ENCODE measurements at places on chromosomes 16 and 17.
A peak's percentile ranks its signal among the peaks of the same experiment; 100 is the strongest.

- DNase-seq, result no peak
Observed at GRCh38 chr17:6213859-6214258, 143.7 kb downstream of the WSCD1 start.

- peak; percentile 23 for DNase-seq
Observed at GRCh38 chr16:66026211-66026610, 340.3 kb upstream of the CDH5 start.

GRCh38 chr17:34443619-34444469 is 80.8 kb upstream of the CCL1 start:
- DNase-seq, result peak; percentile 42

DNA sequence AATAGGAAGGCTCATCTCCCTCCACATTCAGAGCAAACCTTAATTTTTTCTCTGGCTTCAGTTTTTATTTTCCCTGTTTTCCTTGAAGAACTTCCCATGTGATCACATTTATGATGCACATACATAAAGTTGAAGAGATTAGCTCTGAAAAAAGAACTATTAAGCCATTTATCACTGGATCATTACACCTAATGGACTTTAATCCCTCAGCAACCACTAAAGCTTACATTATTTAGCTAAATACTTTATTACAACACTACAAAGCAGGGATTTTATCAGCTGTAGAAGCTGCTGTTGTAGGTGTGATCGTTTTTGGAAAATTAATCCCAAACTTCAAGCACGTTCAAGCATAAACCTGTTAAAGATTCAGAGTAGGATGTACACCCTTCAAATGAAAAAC is 21.1 kb downstream of the SMYD4 start:
- no peak for DNase-seq

GRCh38 chr17:81254955-81255717 is 16.0 kb downstream of the NDUFAF8 start:
- DNase-seq, result peak; percentile 59

GRCh38 chr17:46061435-46061834 is 62.4 kb downstream of the STH start:
- DNase-seq, result peak; percentile 16

GRCh38 chr17:35314415-35315216 is 58.8 kb downstream of the SLFN11 start:
- no peak for DNase-seq

DNA sequence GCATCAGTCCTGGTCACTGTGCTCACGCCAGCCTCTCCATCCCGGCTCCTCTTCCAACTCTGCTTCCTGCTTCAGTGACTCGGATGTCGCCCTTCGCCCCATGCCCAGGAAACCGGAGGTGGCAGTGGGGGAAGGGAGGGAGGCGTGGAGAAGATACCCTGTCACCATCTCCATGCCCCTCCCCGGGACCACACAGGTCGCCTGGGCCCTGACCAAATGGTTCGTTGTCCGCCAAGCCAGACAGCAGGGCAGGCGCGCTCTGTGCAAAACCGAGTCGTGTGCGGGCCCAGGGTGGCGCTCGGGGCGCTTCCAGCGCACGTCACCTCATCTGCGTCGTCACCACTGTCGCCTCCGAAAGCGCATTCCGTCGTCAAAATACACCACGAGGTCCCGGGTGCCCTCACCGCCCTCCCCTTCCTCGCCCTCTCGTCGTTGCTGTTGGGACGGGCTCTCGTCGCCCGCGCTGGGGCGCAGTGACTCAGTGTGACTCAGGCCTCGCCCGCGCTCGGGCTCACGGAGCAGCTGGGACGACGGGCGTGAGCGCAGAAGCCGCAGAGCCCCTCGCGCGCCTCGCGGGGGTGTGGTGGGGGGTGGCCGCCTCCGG is 39.2 kb downstream of the ZNF778 start:
- peak; percentile 48 for DNase-seq

DNA sequence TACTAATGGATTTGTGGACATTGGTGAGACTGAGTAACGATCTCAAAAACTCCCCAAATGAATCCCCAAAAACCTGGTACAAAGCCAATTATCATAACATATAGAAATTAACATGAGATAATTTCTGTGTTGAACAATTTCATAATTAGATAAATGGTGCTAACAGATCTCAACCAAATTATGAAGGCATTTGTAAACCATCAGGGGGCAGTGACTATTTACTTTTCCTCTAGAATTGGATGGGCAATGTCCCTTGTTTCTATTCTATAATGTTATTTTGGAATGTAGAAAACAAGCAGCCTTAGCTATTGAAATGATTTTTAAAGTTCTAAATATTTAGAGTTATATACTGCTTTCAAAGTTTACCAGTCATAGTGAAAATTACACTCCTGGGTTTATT is 57.8 kb downstream of the MYH10 start:
- DNase-seq, result no peak

DNA sequence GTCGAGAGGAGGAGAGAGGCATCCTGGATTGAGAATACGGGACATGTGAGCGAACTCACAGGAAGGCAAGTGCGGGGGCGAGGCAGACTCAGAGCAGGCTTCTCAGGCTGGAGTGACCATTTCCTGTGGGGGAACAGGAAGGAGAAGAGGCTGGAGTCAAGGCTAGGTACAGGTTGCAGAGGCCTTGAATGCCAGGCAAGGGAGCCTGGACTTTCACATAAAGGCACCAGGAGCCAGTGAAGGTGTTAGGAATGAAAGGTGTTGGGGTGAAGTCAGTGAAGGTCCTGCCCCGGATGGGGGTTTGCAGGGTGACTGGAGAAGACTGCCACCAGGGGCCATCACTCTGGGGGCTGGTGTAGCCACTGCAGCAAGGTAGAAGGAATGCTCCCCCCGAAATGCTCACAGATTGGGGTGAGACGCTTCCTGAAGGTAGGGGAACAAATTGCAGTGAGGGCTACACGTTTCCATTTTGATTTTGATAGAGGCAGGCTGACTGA is 5.3 kb upstream of the GPRC5C start:
- DNase-seq, result no peak

- DNase-seq, result no peak
Observed at GRCh38 chr16:89268987-89269735, 51.7 kb downstream of the ZNF778 start.

DNA sequence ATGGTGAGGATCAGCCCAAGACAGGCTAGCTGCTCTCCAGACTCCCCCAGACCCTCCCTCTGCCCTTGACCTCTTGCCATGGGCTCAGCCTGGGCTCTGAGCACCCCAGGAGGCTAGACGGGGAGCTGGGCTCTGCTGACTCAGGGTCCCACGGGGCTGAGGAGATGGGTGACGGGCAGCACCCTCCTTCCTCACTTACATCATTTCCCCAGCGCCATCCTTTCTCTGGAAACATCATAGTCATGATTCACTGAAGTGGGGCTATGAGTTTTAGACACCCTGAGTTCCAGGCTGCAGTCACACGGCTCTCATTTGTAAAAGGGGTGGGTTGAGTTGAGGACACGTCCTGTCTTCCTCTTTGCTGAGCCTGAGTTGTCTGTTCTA is 3.0 kb upstream of the ITGAX start:
- no peak for DNase-seq

DNA sequence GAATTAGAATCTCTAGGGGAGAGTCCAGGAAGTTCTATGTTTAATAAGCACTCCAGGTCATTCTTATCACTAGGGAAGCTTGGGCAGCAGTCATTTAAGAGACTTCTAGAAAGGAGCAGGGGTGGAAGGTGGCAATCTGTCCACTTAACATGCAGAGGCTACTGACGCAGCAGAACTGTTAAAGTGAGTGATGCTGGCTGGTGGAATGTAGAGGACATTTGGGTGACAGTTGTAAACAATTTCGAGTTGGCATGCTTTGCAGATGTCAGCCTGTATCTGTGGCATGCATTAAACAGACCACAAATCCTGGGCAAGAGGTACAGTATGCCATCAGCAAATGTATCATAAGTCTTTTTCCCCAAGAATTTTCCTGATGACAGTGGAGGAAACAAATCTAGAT is 40.5 kb upstream of the HS3ST3A1 start:
- DNase-seq, result no peak

DNA sequence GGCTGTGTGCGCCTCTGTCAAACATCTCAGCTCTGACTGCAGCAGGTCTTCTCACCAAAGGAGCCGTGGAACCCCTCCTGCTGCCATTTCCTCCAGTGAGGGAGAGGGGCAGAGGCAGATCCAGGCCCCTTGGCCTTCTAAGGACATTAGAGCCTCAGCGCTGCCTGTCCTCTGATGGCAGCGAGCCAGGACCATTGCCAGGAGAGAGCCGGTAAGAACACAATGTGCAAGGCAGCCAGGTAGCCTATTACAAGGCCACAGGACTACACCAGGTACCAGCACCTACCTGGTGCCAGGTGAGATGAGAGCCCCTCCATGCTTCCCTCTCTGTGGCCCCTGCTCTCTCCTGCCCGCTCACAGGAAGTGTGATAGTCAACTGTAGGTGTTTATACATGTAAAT is 11.0 kb downstream of the LRRC75A start:
- no peak for DNase-seq

GRCh38 chr16:81831722-81832126 is 52.6 kb downstream of the PLCG2 start:
- no peak for DNase-seq

DNA sequence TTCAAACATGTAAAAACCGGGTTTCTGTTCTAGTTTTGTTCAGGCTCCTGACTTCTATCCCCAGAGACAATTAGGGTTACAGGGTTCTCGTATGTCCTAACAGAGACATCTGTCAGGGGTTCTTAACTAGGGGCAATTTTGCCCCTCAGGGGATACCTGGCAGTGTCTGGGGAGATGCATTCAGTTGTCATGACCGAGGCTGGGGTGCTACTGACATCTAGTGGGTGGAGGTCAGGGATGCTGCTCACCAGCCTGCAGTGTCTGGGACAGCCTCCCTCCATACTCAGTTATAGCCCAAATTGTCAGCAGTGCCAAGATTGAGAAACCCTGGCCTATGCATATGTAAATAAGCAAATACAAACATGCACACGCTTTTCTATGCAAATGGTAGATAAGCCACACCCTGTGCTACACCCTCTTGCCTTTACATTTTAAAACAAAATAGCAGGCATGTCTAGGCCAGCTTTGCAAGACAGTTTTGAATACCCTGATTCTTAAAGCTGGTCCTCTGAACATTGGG is 37.4 kb downstream of the CLEC16A start:
- DNase-seq, result peak; percentile 27

DNA sequence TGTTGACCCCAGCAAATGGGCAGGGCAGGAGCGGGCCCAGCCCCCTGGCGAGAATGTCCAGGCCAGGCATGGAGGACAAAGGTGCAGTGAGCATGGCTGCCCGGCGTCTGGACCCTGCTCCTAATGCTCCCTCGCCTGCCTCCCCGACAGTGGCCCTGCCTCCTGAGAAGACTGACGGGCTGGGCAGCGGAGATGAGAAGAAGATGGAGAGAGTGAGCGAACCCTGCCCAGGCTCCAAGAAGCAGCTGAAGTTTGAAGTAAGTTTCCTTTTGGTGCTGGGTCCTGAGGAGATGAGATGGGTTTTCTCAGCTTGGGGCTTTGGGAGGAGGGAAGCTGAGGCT is 59.7 kb downstream of the SNX20 start:
- no peak for DNase-seq

DNA sequence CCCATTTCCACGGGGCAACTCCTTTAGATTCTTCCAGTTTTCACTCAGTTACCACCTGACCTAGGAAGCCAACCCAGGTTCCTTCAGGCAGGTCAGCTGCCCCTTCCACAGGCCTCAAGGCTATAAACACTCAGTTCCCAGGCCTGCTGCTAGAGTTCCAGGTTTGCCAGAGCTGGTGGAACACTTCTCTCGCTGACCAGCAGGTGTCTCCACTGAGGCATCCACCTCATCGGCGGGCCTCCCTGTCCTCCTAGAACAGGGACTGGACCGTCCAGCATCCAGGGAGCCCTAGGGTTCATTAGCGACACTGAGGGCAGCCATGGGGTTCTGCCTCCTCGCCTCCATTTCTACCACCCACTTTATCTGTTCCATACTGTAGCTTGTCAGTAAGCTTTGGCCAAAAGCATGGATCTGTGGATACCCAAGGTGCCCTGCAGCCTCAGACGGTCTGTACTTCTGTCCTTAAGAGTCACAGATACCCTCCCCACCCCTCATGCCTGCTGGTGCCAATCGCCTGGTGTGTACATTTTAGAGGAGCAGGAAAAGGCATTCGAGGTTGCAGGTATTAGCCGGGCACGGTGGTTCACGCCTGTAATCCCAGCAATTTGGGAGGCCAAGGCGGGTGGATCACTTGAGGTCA is 29.0 kb downstream of the PIMREG start:
- peak; percentile 70 for DNase-seq

DNA sequence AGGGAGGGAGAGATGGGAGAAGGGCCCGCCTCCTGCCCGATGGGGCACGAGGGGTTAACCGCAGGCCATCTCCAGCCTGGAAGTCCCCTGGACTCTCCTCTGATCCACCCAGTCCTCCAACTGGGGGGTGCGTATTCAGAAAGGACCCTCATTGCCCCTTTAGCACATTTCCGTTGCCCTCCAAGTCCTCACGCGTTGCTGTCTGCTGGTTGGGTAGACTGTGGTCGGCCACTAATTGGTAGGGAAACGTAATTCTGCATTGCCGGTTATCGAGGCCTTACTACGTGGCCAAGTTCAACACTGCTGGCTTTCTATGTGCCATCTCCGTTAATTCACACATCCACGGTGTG is 103.4 kb downstream of the FOXL1 start:
- no peak for DNase-seq

DNA sequence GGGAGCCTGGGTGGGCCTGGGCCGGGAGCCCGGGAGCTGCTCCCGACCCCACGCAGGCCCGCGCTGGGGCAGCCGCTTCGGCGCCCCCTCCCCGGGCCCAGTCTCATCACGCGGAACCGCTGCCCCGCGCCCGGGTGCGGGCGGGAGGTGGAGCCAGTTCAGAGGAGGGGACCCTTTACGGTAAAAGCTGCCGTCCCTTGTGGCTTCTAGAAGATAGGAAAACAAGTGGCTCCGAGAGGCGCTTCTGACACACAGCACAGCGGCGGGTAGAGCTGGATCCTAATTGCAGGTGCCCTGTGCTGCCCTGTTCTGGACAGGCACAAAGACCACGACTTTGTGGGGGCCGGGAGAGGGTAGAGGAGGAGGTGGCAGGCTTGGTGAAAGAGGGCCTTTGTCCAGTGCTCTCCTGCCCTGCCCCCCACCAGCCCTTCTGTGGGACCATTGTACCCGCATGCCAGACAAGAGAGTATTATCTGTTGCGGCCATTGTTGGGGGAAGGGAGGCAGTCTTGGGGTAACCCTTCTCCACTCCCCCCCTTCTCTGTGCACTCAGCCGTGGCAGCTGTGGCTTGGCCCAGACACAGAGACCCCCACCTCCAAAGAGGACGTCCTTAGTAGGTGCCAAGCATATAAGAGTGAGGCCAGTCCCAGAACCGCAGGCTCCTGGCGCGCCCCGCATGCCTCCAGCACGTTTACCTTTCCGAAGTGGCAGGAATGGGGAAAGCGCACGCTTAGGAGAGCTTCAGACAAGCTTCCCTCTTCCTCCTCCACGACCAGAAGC is 736 bp downstream of the CNP start:
- DNase-seq, result no peak

GRCh38 chr16:14071576-14072271 is 605 bp downstream of the MRTFB start:
- no peak for DNase-seq
